ENCODE measurements at places on chromosomes 12 and 14.

DNA sequence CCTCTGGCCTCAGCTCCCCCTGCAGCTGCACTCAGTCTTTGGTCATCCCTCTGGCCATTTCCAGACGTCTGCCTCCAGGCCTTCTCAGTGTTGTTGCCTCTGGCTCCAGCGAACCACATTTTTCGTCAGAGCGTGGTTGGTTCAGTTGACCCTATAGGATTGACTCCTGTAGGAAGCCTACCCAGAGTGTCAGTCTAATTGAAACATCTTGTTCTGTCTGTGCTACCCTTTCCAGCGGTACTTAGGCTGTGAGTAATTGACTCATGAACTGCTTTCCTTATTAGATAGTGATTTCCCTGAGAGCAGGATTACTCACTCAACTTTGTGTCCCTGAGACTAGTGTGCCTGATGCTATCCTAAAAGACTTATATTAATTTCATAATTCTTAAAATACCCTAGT is 373.2 kb downstream of the ATP23 start:
- DNase-seq, result no peak
- H3K27ac ChIP-seq, result no peak overlapping the region
- no peak overlapping the region for H3K4me3 ChIP-seq
- H3K4me1 ChIP-seq, result no peaks in the 10 kb centered on the region
- no peaks in the 10 kb centered on the region for H3K27me3 ChIP-seq

GRCh38 chr12:52873832-52874572 is 25.2 kb upstream of the KRT78 start:
- DNase-seq, result peak; percentile 84
- no peaks in the 10 kb centered on the region for H3K36me3 ChIP-seq
- peaks cover 13% of the 10 kb centered on the region for H3K27me3 ChIP-seq
- H3K27ac ChIP-seq, result no peak overlapping the region

DNA sequence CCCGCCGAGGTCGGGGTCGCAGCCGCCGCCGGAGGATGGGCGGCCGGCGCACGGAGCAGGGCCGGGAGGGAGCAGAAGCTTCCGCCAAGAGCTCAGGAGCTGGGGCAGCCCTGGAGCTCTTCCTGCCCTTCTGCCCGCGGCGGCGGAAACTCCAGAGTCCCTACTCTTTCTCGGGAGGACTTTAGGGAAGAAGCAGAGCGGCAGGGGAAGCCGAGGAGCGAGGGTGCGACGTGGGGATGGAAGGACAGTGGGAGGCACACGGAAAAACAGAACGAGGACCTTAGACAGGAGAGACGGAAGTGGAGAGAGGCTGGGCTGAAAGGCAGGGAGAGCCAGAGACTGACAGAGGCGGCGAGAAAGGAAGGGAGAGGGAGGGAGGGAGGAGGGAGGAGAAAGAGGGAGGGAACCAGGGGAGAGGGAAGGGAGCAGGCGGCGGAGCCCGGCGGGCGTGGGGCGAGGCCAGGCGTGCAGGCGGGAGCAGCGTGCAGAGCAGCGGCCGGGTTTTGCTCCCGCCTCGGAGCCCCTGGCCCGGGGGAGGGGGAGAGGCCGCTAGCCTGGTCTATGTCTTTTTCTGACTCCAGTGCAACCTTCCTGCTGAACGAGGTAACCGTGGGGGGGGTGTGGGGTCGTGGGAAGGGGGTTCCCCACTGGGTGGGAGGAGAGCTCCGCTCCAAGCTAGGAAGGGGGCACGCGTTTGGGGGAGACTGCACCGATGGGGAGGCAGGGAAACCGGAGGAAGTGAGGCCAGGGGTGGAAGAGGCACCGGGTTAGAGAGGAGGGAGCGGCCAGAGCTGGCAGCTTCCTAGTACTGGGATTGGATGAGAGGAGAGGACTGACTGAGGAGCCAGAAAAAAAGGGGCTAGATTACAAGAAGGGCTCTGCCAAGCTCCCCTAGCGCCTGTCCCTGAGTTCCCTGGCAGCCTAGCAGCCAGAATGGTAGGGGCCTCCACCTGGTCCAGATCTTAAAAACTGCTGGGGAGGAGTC is 2.9 kb upstream of the CACNB3 start:
- H3K27me3 ChIP-seq, result peaks cover 23% of the 10 kb centered on the region
- peaks cover 89% of the 10 kb centered on the region for H3K4me1 ChIP-seq
- H3K4me3 ChIP-seq, result peak overlapping the region; percentile 89
- peak overlapping the region; percentile 82 for H3K27ac ChIP-seq
- peak; percentile 78 for DNase-seq

GRCh38 chr12:117872546-117873169 is 96.1 kb downstream of the KSR2 start:
- H3K4me1 ChIP-seq, result peaks cover 17% of the 10 kb centered on the region
- no peak overlapping the region for H3K4me3 ChIP-seq
- DNase-seq, result no peak
- H3K27ac ChIP-seq, result no peak overlapping the region
- H3K36me3 ChIP-seq, result no peaks in the 10 kb centered on the region

GRCh38 chr12:130398100-130398848 is 60.6 kb downstream of the PIWIL1 start:
- H3K36me3 ChIP-seq, result no peaks in the 10 kb centered on the region
- no peak overlapping the region for H3K4me3 ChIP-seq
- no peak overlapping the region for H3K27ac ChIP-seq
- peaks cover 3% of the 10 kb centered on the region for H3K27me3 ChIP-seq

DNA sequence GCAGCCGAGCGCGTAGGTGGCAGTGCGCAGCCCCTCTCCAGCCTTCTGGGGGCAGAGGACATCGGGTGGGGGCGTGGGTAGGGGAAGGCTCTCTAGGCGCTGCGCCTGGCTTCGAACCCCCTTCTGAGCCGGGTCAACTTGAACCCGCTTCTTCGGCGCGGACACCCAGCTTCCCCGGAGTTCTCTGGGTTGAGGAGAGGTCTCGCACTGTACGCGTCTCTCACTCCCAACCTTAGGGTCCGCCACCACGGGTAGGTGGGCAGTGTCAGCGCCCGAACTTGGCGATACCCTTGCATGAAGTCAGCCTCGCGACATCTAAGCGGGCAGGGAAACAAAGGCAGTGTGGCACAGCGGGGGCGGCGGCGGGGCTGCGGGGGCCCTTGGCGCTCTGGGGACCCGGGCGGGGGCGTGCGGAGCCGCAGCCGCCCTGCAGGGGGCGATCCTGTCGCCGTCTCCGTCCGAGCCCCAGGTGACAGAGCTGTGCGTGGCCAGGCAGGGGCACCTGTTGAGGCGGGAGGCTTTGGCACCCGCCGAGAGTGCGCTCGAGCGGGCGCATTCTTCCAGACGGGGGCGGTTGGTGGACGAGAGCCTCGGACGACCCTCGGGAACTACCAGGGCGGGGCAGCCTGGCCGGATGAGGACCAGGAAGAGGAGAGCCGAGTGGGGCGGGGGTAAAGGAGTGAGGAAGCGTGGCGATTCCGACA is 1.1 kb downstream of the GALNT16 start:
- DNase-seq, result peak; percentile 62
- no peaks in the 10 kb centered on the region for H3K36me3 ChIP-seq
- H3K27ac ChIP-seq, result no peak overlapping the region
- peaks cover 92% of the 10 kb centered on the region for H3K27me3 ChIP-seq
- H3K4me1 ChIP-seq, result peaks cover 34% of the 10 kb centered on the region

DNA sequence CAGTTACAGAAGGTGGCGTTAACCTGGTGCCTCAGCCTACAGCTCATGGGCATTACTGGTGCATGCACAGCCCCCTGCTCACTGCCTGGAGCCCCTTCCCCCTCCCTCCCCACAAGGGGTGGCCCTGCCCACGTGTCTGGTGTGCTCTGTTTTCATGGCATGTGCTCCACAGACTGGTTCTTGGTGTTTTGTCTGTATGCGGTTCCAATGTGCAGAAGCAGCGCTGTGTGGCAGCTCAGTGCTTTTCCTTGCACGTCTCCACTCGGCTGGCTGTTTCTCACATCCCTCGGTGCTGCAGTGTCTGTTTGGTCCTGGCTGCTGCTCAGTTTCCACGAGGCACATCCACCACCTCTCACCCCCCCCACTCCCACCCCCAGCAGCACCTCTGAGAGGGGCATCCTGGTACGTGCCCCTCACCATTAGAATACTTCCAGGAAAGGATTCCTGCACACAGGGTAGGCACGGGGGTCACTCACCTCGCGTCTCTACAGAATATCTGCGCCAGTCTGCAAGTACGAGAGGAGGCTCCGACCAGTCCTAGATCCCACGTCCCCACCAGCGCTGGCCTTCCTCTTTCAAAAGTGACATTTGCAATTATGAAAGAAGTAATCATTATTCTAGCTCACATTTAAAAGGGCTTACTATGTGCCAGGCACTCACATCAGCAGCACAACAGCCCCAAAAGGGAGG is 27.1 kb downstream of the DIO3 start:
- DNase-seq, result no peak
- H3K27me3 ChIP-seq, result peaks cover 31% of the 10 kb centered on the region
- H3K4me3 ChIP-seq, result no peak overlapping the region
- H3K4me1 ChIP-seq, result peaks cover 36% of the 10 kb centered on the region
- no peaks in the 10 kb centered on the region for H3K36me3 ChIP-seq

DNA sequence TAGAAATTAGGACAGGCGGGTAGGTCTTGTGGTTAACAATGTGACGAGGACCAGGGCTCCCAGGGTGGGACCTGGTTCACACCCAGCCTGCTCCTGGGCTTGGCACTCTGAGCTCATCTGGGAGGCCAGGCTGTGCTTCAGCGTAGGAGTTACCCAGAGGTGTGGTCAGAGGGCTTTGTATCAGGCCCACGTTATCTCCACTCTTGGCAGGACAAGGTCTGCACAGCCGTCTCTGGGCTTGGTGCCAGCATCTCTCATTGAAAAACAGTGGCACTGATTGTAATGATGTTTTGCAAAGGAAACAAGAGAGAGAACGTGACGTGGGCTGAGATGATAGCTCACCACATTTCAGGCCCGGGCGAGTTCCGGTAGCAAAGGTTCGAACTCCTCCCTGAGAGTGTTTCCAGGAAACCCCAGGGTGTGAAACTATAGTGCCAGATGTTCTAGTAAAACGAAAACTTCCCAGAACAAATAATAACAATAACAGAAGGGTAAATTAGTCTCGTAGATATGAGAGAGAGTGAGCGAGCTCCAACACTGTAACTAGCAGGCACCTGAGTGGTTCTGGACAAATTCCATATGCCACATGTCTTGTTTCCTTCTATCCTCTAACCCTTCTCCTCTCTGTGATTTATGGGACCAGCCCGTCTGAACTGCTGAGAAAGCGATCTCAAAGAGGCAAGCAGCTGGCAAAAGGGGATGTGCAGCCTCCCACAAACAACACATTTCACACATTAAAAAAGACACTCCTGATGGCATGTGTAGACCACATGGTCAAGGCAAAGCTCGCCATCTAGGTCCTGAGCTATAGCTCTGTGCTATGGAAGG is 227.3 kb downstream of the KTN1 start:
- peaks cover 25% of the 10 kb centered on the region for H3K4me1 ChIP-seq
- peaks cover 10% of the 10 kb centered on the region for H3K27me3 ChIP-seq
- no peak overlapping the region for H3K4me3 ChIP-seq
- H3K36me3 ChIP-seq, result peaks cover 8% of the 10 kb centered on the region

Data from nephron progenitor cell (in vitro differentiated cells).